ENCODE measurements at places on chromosomes 11 and 22. TPM values are rescaled to one million over a fixed set of nuclear protein-coding genes. Genes with fewer than 3 reads are reported as not detected.

Gene CCDC73
- 0.17 TPM for total RNA-seq

Gene C11orf86
- not detected for total RNA-seq

Gene ANO9
- total RNA-seq, result 17.6 TPM

Gene GRM5
- total RNA-seq, result 1.2 TPM

Gene ANAPC15
- total RNA-seq, result 11.3 TPM
